ENCODE measurements at places on chromosomes 7 and 10.

- DNase-seq = no peak
Measured at GRCh38 chr10:110411047-110411410, 86.7 kb upstream of the DUSP5 start.

GRCh38 chr7:108239501-108240225 lies 109.5 kb upstream of the LAMB4 start:
- DNase-seq = no peak

DNA sequence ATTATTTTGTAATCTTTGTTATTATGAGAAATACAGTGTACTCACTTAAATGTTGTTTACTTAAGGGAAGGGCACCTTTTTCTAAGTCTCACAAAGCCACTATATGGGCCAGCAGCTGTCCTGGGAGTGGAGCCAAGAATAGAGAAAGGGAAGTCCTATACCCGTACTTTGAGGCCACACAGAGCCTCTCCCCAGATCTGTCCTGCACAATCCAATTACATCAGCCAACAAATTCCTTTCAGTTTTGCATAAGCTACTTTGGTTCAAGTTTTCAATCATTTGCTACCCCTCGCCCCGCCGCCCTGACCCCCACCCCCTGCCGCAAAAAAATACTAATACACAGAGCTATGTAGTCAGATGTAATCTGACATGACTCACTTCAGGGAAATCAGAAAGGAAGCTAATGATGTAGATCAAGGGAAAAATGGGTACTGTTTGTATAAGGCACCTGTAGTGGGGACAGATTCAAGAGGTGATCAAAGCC lies 297.4 kb upstream of the NEBL start:
- DNase-seq = no peak

GRCh38 chr7:99234185-99234584 lies 26.3 kb upstream of the KPNA7 start:
- DNase-seq = no peak

DNA sequence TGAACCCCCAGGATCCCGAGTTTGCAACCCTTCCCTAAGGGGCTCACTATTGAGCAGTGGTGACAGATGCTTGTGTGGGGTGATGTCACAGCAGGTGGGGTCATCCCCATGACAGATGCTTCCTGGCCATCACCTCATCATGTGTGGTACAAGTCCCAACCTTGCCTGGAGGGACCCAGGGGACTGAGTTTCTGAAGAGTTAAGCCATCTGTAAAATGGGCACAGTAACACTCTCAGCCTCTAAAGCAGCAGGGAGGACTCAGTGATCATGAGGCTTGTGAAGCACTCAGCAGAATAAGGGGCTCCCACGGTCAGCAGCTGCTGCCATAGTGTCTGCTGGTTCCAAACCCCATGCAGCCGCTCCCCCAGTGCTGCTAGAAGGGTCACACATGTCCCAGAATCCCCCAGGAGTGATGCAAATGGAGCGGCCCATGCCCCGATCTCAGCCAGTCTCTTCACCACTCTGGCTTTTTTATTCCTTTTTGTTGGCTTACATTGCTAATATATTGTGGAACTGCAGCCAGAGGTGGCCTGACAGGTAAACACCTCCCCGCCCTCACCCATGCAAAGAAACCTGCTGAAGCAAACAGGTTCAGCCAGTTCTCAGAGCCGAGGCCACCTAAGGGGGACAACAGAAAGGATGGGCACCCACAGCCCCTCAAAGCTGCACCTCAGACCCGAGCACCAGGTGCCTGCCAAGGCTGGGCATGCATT lies 102.1 kb upstream of the PDGFA start:
- DNase-seq = no peak

DNA sequence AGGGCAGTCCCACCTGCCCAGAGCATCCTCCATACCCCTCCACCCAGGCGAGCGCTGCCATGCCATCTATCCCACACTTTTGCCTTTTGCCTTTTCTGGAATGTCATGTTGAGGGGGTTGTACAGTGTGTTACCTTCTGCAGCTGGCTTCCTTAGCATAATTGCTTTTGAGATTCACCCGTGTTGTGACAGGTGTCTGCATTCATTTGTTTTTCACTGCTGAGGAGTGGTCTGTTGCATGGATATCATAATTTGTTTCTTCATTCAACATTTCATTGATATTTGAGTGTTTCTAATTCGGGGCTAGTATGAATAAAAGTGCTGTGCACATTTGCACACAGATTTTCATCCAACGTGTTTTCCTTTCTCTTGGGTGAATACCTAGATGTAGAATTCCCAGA lies 353.9 kb downstream of the PAXIP1 start:
- no peak for DNase-seq

GRCh38 chr7:2037808-2038522 lies 194.8 kb downstream of the MAD1L1 start:
- DNase-seq = no peak

GRCh38 chr10:94192333-94192732 lies 170.4 kb downstream of the NOC3L start:
- DNase-seq = no peak

DNA sequence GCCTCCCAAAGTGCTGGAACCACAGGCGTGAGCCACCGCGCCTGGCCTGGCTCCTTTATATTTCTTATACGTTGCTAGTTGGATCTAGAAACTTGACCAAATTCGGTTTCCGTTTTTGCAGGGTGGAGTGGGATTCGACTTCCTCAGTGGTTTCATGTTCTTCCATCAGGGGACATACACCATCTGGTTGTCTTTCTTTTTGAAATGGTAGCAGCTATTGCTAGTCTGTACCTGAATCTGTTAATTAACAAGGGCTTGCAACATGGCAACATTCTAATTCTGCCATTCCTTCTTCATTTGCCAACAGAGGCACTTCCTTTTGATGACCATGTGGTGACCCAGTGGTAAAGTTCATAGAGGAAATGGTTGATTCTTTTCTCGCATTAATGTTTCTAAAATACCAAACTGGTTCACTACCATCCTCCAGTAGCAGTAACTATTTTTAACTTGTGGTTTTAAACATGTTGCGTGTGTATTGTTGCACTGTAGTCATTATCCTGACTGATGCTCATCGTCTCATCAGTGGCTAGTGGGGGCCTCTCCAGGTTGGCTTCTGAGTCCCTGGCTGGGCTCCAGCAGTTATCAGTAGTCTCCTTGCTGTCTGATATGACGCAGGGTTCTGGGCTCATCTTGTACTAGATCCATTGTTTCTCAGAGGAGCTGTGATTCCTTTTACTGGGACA lies 159.2 kb downstream of the RGS10 start:
- no peak for DNase-seq

DNA sequence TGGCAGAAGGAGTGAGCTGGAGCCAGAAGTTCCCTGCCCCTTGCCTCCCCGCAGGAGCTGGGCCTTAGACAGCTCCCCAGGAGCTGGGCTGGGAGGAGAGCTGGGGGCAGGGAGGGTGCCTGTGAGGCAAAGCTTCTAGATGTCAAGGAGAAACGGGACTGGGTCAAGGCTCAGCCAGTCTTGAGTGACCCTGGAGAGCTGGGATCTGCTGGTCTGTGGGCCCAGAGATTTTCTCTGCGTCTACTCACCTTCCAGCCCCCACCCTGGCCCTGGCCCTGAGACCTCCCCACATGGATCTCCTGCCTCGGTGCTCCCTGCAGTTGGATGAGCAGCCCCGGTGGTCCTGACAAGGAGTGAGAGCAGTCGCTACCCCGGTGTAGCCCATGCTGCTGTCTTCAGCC lies 20.3 kb upstream of the SHH start:
- DNase-seq = no peak

DNA sequence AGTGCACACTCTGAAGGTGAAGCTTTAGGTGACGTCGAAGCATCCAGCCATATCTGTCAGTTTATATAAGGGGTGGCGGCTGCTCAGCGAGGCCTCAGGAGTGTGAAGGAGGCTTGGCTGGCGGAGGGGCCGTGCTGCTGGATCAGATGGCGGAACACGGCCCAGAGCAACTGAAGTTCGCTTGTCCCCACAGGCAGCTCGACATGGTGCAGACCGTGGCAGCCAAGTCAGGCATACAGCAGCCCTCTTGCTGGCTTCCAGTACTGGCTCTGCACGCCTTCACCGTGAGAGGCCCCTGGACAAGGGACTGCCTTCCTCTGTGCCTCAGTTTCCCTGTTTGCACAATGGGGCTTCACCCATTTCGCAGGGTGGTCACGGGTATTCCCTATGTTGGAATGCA lies 443.5 kb downstream of the DNAJB6 start:
- DNase-seq = no peak

- peak; percentile 50 for DNase-seq
Measured at GRCh38 chr10:118241229-118242137, 100.6 kb downstream of the FAM204A start.

DNA sequence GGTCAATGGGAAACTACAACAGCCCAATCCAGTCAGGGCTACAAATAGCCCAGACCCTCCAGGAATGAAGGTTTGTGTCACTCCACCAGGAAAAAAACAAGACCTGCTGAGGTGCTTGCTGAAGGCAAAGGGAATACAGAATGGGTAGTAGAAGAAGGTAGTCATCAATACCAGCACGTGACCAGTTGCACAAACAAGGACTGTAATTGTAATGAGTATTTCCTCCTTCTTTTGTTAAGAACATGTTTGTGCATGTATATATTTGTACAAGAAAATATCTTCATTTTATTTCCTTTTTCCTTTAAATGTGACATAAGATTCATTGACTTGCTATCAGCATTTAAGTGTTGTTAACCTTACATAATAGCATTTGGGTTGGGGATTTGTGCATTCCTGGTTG lies 229.3 kb downstream of the IMMP2L start:
- no peak for DNase-seq

- no peak for DNase-seq
Measured at GRCh38 chr10:132787495-132788179, 1.7 kb upstream of the NKX6-2 start.

GRCh38 chr10:10772411-10772810 lies 245.3 kb upstream of the CELF2 start:
- DNase-seq = no peak

DNA sequence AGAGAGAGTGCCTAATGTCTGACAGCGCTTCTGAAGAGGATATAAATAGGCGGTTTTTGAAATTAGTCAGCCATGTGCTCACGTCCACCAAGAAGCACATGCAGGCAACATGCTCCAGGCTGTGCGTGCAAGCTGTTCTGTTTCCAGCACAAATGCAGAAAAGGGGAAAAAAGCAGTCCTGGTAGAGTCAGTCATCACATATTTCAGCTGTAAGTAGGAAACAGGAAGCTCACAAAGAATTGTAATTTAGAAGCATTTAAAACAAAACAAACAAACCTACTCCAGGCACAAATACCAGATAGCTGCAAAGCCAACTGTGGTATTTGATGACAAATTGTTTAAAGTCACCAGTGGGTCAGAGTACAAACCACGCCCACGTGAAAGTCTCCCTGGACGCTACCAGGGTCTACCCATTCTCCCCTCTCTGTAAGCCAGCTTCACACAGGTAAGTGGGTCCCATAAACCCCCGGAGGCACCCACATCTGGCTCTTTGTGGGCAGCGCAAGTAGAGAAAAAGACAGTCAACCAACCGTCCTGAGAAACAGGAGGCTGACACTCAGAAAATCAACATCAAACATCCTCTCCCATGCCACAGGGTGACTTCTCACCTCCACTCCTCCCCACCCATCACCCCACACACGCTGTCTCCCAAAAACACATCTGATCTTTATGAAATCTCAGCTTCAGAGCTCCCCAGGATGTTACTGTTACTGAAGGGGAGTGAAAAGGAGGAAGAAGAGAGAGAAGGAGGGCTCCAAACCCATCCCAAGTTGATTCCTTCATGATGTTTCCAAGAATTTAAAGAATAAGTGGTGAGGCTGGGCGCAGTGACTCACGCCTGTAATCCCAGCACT lies 186.4 kb downstream of the FAM107B start:
- no peak for DNase-seq

DNA sequence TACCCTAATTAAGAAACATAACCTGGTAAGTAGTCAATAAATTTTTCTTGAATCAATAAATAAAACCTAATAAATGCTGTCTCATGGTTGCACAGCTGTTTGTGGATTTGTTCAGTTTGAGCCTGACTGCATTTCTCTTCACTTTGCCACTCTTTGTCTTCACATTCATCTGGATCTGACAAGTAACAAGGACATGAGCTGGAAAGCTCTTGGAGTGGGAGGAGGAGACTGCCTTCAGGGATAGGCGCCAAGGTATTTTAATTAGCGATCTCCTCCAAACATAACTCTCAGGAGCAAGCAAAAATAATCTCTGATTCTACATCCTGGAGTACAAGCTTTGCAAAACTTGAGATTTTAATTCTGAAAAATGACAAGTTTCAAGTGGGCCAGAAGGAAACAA lies 251.0 kb downstream of the BMPER start:
- DNase-seq = no peak

DNA sequence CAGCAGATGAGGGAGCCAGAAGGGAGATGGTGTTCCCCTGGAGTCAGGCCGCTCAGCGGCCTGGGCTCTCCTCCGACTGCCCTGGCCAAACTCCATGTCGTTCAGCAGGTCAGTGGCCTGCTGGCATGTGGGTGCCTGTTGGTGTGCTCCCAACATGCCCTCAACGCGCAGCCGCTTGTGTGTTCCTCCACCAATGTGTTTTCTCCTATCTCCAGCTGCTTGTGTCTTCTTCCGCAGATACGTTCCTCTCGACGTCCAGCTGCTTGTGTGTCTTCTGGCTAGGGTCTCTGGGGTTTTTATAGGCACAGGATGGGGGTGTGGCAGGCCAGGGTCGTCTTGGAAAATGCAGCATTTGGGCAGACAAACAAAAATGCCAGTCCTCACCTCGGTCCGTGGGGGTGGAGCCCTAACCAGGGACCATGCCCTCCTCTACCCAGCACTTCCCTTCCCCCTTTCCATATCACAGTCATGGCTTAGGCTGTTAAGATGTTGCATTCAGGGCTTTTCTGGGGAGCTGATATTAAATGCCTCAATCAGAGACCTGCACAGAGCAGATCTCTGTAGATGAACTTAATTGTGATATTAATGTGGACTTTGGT lies 111.6 kb downstream of the TMEM178B start:
- no peak for DNase-seq

- DNase-seq = no peak
Measured at GRCh38 chr10:106508950-106509349, 655.6 kb downstream of the SORCS1 start.

DNA sequence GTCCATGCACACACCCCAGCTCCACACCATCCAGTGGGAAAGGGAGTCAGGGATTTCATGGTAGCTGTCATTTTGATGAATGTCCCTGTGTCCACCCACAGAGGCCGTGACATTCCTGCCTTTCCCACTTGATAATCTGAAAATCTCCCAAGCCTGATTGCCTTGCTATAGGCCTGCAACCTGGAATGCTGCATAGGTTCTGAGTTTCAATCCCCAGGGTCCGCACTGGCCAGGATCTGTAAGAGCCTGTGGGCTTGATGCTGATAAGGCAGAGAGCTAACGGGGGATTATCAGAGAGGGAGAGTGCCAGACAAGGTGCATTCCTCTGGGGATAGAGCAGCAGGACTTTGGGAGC lies 57.5 kb downstream of the RBM20 start:
- DNase-seq = no peak

GRCh38 chr7:110308791-110309190 lies 782.1 kb upstream of the LRRN3 start:
- no peak for DNase-seq

DNA sequence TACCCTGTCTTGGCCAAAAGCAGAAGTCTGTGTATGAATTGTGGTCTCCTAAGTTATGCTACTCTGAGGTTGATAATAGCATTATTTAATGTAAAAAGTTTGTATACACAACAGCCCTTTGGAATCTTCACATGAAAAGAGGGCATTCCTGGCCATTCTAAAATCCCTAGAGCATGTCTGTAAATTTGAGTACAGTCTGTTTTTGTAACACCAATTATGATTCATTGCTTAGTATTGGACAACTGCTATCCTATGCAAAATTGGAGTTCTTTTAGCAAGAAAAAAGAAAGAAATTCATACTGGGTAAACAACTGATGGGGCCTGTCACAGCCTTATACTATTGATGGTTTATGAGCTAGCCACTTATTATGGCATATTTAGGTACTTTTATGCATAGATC lies 10.2 kb downstream of the CUTC start:
- DNase-seq = no peak
